ENCODE measurements at places on chromosomes 3 and 15. TPM values are rescaled to one million over a fixed set of nuclear protein-coding genes. Genes with fewer than 3 reads are reported as not detected.

ZBBX gene
- total RNA-seq = not detected

CHRNA3 gene
- 4.7 TPM for total RNA-seq

PIERCE2 gene
- 3.8 TPM for total RNA-seq

SNURF gene
- 51.9 TPM for total RNA-seq

MORC1 gene
- total RNA-seq = 0.90 TPM

AQP9 gene
- 0.85 TPM for total RNA-seq

CFAP20DC gene
- total RNA-seq = 4.3 TPM

ACTRT3 gene
- 3.3 TPM for total RNA-seq

ADAMTS7 gene
- 9.6 TPM for total RNA-seq

GP5 gene
- 0.90 TPM for total RNA-seq

LINGO1 gene
- 1.8 TPM for total RNA-seq

TMEM42 gene
- total RNA-seq = 7.9 TPM

RPUSD2 gene
- 5.9 TPM for total RNA-seq

ITGB5 gene
- total RNA-seq = 32.9 TPM

C2CD4A gene
- 0.11 TPM for total RNA-seq

CRYGS gene
- 2.7 TPM for total RNA-seq

GOLGA8G gene
- total RNA-seq = not detected
